ENCODE measurements at places on chromosomes 5 and 9. TPM values are rescaled to one million over a fixed set of nuclear protein-coding genes. Genes with fewer than 3 reads are reported as not detected.

Gene LCN10
- 1.2 TPM for total RNA-seq

Gene GPSM1
- total RNA-seq = 10.6 TPM

Gene LPAR1
- total RNA-seq = not detected

Gene ANP32B
- total RNA-seq = 352 TPM

DNA sequence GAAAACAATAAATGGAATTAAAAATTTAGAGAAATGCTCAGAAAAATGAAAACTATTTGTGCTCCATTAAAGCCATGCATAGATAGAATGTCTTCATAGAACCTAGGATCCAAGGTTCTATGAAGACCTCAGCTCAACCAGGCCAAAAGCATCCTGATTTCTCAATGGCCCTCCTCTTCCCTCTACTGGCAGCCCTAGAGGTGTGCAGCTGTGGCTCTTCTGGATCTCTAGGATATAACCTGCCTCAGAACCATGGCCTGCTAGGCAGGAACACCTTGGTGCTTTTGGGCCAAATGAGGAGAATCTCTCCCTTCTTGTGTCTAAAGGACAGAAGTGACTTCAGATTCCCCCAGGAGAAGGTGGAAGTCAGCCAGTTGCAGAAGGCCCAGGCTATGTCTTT, 15.1 kb downstream of the IFNA1 start:
- no peak for DNase-seq

GRCh38 chr9:95193067-95193466, 124.4 kb downstream of the FANCC start:
- no peak for DNase-seq

DNA sequence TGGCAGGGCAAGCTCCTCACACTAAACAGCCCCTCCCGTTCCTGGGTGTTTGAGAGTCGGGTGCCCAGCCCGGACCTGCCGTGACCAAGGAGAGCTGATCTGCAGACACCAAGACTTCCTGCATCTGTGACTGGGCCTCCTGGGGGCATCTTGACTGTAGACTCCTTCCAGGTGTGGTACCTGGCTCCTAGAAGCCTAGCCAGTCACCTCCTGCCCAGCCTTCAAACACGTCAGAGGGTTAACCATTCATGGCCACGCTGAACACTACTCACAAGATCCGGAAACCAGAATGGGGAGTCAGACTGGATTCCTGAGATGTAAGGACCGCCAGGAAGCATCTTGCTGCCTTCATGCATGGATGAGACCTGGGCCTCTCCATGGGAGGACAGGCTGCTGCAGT, 3.7 kb upstream of the LCN2 start:
- no peak for DNase-seq

- no peak for DNase-seq
Observed at GRCh38 chr9:120557205-120557604, 22.8 kb downstream of the CDK5RAP2 start.

DNA sequence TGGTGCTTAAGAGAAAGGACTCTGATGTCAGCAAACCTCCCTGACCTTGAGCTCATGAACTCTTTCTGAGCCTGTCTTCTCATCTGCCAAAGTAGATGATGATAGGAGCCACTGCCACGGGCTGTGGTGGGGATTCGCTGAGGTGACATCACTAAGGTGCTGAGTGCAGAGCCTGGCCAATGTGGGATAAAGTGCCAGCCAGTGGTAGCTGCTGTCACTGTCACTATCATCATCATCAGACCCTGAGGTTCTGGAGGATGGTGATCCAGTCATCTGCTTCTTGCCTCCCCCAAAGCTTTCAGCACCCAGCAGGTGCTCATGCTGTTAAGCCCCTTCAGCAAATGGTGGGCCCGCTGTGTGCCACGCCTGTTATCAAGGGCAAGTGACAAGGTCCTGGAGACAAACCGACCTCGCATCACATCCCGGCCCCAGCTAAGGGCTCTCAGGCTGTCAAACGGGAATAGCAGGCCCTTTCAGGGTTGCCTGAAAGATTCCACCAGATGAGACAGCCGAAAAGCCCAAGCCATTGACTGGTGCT, 6.4 kb downstream of the FPGS start:
- no peak for DNase-seq

DNA sequence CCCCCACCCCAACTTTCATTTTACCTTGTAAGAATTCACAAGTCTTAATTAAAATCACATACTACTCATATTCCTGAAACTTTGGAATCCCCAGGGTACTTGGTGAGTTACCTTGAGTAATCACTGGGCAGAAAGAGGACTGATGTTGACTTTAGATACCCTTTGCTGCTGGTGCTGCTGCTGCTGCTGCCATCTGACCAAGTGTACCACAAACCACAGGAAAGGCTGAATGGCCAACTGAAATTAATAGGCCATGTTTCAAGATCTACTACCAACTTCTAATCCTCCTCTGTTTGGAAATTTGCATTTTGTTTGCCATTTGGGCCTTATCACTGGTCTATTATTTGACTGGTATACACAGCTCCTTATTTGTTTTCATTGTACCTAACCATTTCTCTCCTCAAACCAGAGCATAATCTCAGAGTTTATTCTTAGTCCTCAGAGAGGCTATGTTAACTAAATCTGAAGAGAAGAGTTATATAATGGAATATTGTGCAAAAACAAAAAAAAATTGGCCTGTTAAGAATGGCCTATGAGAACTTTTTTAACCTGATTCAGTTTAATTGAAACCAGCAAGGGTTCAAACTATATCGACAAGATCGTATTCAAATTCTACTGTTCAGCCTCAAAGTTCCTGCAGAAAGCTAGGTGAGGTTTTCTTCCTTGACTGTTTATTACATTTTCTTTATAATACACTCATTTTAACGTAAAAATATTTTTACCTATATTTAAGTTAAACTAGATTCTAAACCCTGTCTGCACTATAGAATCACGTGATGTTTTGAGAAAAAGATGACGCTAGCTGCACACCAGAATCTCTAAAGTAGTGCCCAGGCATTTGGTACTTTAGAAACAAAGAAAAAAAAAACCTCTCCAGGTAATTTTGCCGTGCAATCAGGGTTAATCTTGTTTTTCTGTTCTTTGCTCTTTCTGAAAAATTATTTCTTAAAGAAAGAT, 13.1 kb downstream of the SELENOP start:
- DNase-seq = no peak

DNA sequence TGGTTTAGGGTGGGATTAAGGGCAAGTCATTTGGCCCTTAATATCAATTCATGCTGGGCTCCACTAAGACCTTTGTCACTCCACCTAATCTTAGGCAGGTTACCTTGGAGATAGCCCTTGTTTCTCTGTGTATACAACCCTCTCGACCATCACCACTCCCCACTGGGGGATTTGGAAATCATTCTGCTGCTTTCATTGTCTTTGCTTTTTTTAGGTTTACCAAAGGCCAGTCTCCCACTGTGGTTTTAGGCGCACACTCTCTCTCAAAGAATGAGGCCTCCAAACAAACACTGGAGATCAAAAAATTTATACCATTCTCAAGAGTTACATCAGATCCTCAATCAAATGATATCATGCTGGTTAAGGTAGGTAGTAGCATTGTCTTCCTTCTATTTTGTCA, 6.2 kb downstream of the GZMK start:
- no peak for DNase-seq

DNA sequence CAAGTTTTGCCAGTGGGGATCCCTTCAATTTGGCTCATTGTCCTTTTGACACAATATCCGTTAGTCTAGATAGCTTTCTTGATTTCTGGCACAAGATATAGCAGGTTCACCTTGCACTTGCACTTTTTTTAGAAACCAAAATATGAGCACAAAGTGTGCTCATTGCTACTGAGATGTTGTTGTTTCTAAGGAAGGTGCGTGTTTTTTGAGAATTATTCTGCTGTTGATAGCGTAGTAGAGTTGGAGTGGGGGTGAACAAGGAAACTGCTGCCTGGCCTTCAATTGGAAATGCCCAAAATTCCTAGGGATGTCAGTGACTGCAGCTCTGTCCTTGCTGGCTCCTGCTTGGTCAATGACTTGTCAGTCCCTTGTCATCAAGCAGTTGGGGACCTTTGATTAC, 73.3 kb downstream of the TLE4 start:
- no peak for DNase-seq

DNA sequence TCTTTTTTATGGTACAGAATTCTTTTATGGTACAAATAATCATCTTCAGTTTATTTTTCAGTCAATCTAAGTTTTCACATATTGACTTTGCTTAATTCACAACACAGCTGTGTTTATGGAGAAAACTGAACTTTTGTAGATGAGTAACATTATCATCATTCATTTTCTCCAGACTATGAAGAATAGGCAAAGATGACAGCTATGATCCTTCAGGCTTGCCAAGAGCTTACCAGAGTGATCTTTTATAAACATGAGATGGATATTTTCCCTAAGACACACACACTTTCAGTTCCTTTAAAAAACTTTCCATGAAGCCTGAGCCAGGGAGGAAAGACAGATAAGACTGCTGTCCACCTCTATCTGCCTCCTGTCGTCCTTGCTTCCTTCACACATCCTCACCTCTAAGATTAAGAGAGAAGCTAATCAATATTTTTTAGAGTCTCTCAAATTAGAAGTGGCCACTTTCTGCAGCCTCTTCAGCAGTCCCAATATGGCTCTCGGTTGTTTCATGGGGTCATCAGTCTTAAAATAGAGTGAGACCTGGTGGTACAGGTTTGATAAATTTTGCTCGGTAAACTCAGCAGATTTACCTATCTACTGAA, 108.1 kb upstream of the SLC27A6 start:
- no peak for DNase-seq

- no peak for DNase-seq
Observed at GRCh38 chr5:135348918-135349317, 50.1 kb downstream of the MACROH2A1 start.

- DNase-seq = no peak
Observed at GRCh38 chr9:72422214-72422613, 57.2 kb upstream of the ZFAND5 start.

DNA sequence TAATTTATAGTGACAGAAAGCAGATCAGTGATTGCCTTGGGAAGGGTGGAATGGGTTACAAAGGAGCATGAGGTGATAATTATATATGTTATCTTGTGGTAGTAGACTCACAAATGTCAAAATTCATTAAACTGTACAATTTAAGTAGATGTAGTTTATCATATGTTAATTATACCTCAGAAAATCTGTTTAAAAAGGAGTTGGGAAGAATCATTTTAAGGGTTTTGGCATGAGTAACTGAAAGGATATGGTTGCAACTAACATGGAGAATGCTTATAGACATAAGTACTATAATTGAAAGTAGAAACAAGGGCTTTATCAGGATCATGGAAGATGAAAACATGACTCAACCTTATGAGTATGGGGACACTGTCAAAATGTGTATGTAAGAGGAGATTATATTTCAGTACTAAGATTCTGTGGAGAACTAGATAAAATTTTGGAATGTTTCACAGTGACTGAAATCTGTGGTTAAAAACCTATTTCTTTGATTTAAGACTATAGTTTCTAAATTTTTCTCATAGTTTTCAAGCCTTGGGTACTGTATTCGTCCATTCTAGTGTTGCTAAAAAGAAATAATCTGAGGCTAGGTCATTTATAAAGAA, 73.3 kb downstream of the FCHO2 start:
- DNase-seq = no peak

- DNase-seq = no peak
Observed at GRCh38 chr9:684054-684890, 157.2 kb upstream of the DMRT1 start.

GRCh38 chr5:179115845-179116524, 55.8 kb downstream of the ZNF354C start:
- DNase-seq = no peak

GRCh38 chr9:101350285-101350684, 34.5 kb downstream of the BAAT start:
- no peak for DNase-seq
